HFFc6 (cell line): ENCODE measurements at places on chromosomes 7 and 10.

- DNase-seq, result no peak
Observed at GRCh38 chr7:116011584-116011983, 19.0 kb downstream of the TFEC start.

- DNase-seq, result no peak
Observed at GRCh38 chr7:5337047-5337446, 54.3 kb downstream of the SLC29A4 start.

- no peak for DNase-seq
Observed at GRCh38 chr7:98917331-98917730, 39.0 kb downstream of the TRRAP start.

- no peak for DNase-seq
Observed at GRCh38 chr10:50512743-50513416, 110.9 kb downstream of the SGMS1 start.

- DNase-seq, result no peak
Observed at GRCh38 chr10:29615195-29615594, 19.6 kb downstream of the SVIL start.

- DNase-seq, result no peak
Observed at GRCh38 chr7:135801877-135802276, 53.3 kb upstream of the FAM180A start.

GRCh38 chr7:122056977-122057376 is 87.1 kb downstream of the AASS start:
- no peak for DNase-seq

- DNase-seq, result peak; percentile 26
Observed at GRCh38 chr7:40211276-40212003, 76.6 kb downstream of the SUGCT start.

- DNase-seq, result no peak
Observed at GRCh38 chr10:4247379-4247778, 462.4 kb upstream of the KLF6 start.

DNA sequence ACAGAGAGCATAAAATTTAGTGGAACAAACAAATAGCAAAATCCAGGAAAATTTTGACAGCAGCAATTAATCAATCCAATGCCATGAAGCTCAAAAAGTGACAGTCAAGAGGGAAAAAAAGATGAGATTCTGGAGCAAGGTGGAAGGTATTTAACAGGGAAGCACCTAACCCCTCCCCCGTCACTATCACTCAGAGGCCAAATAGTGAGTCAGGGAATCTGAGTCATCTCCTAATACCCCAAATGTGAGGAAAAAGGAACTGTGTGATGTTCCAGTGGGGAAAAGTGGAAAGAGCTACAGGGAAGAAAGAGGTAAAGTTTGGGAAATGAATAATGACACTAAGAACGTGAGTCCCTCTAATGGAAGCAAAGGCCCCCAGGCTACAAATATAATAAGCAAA is 113.2 kb upstream of the PHF14 start:
- no peak for DNase-seq

DNA sequence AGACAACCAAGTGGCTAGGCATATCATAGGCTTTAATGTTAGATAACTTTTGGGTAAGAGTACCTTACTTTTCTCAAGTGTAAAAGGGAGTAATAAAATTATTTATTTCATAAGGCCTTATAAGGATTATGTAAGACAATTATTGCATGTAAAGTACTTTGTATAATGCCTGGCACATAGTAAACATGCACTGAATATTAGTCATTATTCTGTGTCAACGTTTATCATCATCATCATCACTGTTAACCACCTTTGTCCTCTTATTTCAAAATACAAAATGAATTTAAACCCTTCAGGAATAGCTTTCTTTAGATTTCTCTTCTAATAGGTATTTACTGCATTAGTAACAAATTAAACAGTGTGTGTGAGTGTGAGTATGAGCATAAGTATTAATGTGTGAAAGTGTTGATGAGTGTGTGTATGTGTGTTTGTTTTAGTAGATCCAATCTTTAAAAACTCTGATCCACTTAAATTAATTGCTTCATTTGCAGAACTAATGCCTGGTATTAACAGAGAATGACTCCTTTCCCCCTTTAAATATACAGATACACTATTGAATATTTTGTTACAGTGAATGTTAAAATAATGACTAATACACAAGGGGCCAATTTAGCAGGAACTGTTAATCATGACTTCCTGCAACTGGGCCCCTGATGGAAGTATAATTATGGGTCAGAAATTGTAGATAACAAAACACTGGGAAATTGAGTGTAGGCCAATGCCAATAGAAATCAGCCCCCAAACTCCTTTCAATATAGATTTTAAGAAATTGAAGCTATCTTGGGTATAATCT is 213.3 kb upstream of the FZD8 start:
- no peak for DNase-seq

DNA sequence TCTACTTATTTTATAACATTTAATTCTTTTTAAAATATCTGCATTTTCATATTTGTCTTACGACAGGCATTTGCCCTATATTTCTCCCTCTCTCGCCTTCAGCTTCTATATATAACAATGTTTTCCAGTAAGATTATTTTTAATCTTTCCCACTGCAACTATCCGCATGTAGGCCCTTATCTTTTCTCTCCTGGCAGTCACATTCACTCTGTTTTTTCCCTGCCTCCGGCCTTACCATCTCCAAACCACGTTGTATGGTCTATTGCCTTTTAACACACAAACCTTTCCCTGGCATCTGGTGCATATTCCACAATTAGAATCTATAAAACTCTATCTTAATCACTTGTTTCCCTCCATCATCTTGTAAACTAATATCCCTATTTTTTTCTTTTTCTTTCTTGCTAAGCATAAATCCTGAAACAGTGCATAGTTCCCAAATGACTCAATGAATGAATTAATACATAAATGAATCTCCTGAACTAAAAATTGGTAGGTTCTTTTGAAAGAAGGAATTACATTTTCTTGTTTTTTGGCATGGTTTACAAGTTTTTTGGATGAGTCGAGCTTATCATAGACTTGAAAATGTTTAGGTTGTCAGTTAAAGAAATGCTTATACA is 173.2 kb downstream of the SEMA3A start:
- peak; percentile 14 for DNase-seq

- DNase-seq, result no peak
Observed at GRCh38 chr7:41915871-41916270, 213.0 kb upstream of the INHBA start.

GRCh38 chr10:48940372-48940771 is 732 bp upstream of the LRRC18 start:
- DNase-seq, result no peak
